ENCODE measurements at places on chromosomes 13 and 19.
A peak's percentile ranks its signal among the peaks of the same experiment; 100 is the strongest.

DNA sequence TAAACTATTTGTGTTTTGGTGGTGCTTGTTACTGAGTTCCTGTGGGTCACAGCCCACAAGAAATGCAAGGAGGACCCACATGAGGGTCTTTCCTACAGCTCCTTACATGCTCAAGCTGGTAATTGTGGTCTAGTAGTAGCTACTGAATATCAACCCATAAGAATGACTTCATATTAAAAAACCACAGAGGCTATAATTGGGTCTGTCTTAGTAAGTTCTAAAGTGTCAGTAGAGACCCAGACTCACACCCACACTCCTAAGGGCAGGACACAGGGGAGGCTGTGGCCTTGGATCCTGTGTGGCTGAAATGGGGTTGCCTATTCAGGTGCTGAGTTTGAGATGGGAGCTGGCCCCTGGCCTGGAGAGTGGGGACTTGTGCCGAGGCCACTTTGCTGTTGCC is 19.6 kb downstream of the TFDP1 start:
- DNase-seq = no peak

GRCh38 chr13:102707467-102707866 is 12.6 kb upstream of the METTL21C start:
- DNase-seq = no peak

DNA sequence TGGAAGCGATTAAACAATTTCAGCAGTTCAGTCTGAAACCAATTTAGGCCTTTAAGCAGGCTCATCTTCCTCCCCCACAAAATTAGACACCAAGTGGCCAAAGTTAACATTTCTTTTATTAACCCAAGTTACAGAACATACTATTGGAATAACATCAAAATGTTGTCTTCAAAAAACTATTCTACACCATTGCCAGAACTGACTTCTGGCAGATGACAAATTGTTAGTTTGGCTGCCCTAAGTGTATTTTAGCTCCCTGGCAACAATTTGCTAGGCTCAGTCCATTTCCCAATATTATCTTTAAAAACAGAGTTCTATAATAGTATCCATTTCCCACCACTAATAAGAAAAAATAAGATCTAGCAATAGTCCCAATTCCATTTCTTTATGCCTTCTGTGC is 107.8 kb downstream of the SGCG start:
- no peak for DNase-seq

DNA sequence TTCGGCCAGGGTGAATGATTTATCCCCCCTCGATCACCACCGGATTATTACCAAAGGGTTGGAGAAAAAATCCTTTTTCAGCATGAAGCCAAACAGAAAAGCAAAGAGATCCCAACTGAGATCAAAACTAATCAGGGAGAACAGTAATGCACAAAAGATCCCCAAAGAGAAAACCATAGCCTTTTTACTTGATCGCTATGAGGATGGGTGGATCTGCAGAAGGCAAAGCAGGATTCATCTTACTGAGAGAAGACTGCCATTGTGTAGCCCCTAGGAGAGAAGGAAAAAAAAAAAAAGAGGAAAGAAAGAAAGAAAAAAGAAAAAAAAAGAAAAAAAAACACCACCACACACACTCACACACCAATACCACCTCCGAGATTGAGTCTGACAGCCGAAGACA is at the start of gene FGF14:
FGF14 (minus strand) TSS at position 283 of the 400 bp plus-strand sequence.
- DNase-seq = no peak

- DNase-seq = no peak
Measured at GRCh38 chr13:84885868-84886267, 913.4 kb downstream of the SLITRK6 start.

DNA sequence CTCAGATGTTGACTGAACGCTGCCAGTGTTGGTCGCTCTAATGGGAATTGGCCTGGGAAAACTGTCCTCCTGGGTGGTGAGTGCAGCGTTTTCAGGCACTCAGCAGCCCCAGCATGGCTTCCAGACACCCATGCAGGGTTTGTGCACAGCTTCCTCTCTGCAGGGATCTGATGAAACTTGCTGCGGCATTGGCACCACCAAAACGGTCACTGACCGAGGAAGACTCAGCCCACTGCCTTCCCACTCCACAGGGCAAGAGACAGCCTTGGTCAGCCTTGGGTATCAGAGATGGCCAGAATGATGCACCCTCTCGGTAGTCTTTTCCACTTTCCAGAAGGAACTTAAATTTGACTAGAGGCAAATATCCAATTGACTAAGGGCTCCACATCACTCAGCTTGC is 398.9 kb downstream of the IRS2 start:
- no peak for DNase-seq

DNA sequence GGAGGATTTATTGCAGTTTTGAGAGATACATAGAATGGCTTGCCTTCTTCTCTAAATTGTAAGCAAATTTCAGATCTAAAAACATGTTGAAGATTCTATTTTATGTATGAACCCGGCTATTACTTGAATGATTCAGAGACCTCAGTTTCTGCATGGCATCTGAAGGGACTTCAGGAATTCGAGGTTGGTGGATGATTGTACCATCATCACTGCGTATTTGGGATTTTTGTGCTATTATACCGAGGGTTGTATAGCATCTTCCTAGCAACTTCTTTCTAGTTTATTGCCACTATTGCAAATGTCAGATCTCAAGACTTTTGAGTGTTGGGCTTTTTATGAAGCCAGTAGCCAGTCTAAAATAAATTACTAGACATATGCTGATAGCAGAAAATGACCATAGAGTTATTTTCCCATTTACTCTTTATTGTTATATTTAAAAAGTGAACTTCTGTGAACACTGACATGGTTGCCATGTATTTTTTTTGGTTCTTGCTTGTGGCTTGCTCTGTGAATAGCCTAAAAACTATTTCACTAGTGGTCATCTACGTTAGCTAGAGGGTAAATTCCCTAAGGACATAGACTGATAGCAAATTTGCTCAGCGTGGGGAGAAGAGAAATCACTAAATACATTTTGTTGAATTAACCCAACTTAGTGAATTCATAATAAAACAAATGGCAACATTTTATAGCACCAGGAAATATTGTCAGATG is 70.6 kb upstream of the KLF12 start:
- no peak for DNase-seq

DNA sequence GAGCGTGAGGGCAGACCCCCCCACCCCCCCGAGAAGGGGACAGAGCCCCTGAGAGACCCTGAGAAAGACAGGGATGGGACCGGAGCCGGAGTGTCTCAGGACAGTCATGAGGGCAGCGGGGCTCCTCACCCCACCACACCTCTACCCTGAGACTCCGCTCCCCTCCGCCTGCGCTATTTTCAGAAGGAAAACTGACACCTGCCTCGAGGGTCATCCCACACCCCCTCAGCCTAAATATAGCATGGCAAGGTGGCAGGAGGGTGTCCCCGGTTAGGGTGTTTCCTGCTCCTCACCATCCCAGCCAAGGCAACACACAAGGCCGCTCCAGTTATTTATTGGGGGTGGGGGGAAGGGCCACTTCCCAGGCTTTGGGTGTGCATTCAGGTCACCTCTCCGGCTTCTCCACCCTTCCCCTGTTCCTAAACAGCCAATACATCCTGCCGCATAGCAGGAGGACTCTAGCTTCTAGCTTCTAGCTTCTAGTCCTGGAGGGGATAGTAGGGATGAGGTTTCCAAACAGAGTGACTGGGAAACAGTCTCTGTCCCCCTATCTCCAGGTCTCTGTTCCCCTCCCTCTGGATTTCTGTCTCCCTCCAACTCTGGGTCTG is 1.4 kb upstream of the NTF4 start:
- DNase-seq = no peak

- no peak for DNase-seq
Measured at GRCh38 chr19:42006569-42006968, 12.5 kb upstream of the ATP1A3 start.

GRCh38 chr19:18434411-18435175 is 3.3 kb downstream of the ISYNA1 start:
- DNase-seq = no peak

- no peak for DNase-seq
Measured at GRCh38 chr13:37667702-37668101, 69.1 kb upstream of the POSTN start.

DNA sequence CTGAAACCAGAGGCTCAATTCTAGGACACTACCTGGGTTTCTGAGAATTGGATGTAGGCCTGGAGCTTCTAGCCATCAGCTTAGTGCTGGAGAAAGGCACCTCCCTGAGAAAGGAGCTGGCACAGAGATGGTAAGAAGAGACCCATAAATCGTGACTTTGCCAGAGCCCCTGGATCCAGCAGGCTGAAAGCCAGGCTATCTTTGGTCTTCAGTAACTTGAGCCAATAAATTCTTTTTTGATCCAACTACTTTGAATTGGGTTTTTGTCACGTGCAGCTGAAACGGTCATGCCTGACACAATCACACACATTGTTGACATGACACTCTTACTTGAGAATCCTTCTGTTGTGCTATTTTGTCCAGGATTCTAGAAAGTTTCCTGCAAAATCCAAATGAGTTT is 103.4 kb downstream of the LHFPL6 start:
- DNase-seq = no peak

DNA sequence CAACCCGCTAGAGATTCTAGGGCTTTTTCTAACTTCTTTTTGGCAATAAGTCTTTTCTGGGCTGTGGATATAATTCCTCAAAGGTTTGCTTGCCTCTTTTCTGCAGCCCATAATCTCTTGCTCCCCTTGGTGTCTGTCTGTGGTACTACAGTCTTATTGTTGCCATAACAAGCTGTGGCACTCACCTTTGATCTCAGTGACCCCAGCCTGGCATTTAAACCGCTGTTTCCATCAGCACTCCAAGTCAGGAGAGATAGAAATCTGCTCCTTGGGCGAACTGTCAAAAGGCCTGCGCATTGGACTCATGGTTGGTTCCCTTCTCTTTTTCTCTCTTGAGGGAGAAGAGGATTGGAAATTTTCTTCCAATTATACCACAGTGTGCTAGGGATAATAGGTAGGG is 14.5 kb upstream of the MPHOSPH8 start:
- DNase-seq = no peak

DNA sequence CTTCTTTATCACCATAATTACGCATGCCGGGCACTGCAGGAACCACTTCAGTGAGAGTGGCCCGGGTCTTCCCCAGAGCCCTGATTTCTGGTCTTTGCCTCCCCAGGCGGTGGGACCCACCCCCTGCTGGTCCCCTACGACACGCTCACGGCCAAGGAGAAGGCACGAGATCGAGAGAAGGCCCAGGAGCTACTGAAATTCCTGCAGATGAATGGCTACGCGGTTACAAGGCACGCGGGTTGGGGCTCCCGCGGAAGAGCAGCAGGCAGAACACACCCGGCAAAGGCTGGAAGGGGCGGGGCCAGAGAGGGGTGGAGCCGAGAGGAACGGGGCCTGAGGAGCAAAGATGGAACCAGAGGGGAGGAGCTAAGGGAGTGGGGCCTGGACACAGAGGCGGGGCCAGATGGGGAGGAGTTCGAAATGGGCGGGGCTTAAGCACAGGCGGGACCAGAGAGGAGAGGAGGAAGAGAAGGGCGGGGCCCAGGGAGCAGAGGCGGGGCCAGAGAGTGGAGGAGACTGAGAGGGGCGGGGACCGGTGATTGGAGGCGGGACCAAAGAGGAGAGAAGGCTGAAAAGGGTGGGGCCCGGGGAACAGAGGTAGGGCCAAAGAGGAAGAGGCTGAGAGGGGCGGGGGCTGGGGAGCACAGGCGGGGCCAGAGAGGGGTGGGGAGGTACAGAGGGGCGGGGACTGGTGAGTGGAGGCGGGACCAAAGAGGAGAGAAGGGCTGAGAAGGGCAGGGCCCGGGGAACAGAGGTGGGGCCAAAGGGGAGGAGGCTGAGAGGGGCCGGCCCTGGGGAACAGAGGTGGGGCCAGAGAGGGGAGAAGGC is 73.4 kb downstream of the RYR1 start:
- peak; percentile 86 for DNase-seq

GRCh38 chr13:86569119-86569518 is 769.9 kb upstream of the SLITRK6 start:
- no peak for DNase-seq

DNA sequence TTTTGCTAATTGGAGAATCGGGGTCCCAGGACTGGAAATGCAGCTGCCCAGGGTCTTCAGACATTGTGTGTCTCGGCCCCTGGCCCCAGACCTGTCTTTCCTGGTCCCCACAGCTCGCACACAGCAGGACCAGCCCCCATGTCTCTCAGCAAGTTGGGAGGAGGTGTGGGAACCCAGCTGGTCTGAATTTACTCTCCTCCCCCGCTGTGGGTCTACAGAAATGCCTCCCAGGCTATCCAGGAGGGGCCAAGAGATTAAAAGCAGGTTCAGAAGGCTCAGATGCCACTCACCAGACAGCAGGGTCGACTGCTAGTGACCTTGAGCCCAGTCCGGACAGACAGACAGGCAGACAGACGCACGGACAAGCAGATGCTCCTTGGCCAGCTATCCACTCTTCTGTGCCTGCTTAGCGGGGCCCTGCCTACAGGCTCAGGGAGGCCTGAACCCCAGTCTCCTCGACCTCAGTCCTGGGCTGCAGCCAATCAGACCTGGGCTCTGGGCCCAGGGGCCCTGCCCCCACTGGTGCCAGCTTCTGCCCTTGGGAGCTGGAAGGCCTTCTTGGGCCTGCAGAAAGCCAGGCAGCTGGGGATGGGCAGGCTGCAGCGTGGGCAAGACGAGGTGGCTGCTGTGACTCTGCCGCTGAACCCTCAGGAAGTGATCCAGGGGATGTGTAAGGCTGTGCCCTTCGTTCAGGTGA is at the start of gene DAND5:
DAND5 (plus strand) TSS at position 285 of the 697 bp plus-strand sequence; CDS start at position 370, 85 bp downstream.
- no peak for DNase-seq

DNA sequence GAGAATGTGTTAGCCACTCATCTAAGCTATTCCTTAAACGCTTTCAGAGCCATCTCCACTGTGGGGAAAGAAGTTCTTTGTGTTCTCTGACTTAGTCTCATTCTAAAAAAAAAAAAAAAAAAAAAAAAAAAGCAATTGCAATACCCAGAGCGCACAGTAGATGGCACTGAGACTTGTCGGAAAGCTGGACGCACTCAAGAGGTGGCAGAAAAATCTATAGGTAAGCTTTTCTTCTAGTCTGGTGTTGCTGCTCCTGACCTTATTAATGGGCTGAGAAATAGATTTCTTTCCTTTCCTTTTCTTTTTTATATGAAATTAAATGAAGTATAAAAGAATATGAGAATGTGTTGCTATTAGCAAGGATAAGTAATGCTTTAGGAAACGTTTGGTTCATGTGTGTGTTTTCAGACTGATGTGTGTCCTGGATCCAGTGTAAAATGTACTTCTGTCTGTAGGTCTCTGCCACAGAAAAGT is 4.7 kb upstream of the GJB2 start:
- DNase-seq = no peak

GRCh38 chr19:32387701-32388392 is 17.7 kb upstream of the DPY19L3 start:
- DNase-seq = no peak

GRCh38 chr19:3073159-3073563 is 10.9 kb upstream of the TLE5 start:
- DNase-seq = no peak

DNA sequence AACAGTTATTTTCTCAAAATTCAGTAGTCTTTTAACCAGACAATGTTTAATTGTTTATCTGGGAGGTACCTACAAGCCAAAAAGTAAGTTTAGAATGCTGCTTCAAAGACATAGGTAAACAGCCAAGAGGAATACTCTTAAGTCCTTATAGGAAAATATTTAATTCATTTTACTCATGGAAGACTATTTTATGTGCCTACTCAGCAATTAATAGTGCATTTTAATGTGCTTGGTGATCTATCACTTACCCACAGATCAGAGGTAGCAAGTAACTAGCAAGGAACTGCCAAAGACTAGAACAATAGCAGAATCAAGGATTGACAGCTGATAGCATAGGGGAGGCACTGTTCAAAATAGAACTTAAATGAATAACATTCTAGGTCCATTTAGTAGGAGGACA is 60.4 kb downstream of the DNAJC15 start:
- no peak for DNase-seq

All from effector CD4-positive, alpha-beta T cell (primary cell).